Dermis blood vessel endothelial cell (primary cell): ENCODE measurements at places on chromosomes 13 and 19. TPM values are rescaled to one million over a fixed set of nuclear protein-coding genes. Genes with fewer than 3 reads are reported as not detected.

- no peak for DNase-seq
These were observed 90.5 kb downstream of the SHISA2 start for GRCh38 chr13:25961294-25961693.

GRCh38 chr13:22287343-22287920 is 616.6 kb downstream of the FGF9 start:
- no peak for DNase-seq

- peak; percentile 69 for DNase-seq
These were observed 22.5 kb upstream of the NFIC start for GRCh38 chr19:3343619-3344502.

GRCh38 chr19:18649371-18650020 is 12.7 kb downstream of the KLHL26 start:
- DNase-seq = peak; percentile 58

Gene LAIR1
- not detected in 2 replicates for total RNA-seq

DNA sequence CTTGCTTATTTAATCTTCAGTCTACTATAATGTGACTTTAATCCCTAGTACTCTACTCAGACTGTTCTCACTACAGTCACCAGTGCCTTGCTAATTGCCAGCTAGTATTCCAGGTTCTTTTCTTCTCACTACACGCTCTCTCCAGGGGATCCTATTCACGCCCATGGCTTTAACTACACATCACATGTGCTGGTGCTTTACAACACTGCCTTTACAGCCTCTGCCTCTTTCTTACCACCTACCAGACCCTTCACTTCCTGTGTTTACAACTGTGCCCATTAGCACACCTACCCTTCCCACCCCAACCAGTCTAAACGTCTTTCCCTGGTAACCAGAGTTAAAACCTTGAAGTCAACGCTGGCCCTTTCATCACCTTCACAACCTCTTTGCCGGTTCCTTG is 249.5 kb downstream of the DNAJC15 start:
- DNase-seq = no peak

Gene SCGB2B2
- not detected in 2 replicates for total RNA-seq

DNA sequence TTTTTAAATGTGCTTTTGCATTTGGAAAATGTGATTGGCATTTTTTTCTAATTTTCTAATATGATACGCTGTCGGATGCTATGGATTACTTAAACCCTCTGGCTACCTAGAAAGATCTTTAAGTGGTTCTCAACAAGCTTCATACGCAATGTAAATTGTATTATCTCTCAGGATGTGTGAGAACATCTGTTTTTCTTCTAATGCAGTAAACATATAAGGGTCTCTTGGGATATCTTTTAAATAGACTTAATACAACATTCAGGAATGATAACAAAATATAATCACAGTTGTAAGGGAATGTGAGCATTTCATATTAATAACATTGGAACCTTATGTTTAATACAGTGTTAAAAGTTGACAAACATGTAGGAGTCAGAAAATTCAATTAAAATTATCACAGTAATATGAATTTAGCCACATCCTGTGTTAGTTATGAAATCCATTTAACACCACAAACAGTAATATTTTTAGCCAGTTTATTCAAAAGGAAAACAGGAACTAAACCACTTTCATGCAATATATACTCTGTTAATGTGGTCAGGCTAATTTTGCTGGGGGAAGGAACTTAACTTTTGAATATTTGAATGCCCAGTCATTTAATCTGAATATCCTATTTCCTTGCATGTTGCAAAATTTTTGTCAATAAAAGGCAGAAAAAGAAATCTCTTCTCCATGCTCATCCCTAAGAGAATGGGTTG is 15.0 kb upstream of the ALOX5AP start:
- DNase-seq = no peak

DNA sequence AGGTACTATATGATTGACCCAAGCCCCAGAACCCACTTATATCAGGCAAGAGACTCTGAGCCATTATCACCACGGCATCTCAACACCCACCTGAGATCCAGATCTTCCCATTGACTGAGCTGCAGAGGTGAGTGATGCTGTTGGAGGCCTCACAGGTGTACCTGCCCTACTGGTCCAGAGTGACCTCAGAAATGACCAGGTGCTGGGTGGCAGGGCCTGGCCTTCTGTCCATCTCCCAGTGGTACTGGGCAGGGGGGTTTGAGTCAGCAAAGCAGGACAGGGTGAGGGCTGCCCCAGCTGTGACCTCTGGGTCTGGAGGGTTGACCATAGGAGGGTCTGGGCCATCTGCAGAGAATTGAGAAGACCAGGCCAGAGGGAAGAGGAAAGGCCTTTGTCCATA is 13.2 kb upstream of the CEACAM20 start:
- DNase-seq = no peak

Gene SCEL
- under 0.01 TPM in 1 of 2 replicates, not detected in the other for total RNA-seq
